ENCODE measurements at places on chromosomes 3 and 15.

DNA sequence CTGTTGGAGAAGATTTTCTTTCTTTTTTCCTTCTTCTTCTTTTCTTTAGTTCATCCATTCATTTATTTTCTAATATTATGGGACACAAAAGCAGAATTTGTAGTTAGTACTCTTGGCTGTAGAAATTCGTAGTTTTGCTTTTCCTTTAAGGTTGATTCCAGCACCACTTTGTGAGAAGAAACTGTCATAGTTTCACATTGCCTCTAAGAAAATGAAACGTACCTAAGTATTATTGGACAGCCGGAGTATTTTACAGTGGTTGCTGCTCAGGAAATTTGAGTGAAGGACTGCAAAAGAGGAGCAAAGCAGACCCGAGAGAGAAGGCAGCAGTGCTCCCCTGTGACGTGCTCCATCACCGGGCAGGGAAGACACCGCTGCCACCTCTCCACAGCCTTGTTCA, 48.1 kb downstream of the PLCL2 start:
- no peak for DNase-seq

- no peak for DNase-seq
These were observed 146.1 kb upstream of the SLC24A5 start for GRCh38 chr15:47974724-47975123.

GRCh38 chr3:74167926-74168325, 446.5 kb downstream of the CNTN3 start:
- no peak for DNase-seq

DNA sequence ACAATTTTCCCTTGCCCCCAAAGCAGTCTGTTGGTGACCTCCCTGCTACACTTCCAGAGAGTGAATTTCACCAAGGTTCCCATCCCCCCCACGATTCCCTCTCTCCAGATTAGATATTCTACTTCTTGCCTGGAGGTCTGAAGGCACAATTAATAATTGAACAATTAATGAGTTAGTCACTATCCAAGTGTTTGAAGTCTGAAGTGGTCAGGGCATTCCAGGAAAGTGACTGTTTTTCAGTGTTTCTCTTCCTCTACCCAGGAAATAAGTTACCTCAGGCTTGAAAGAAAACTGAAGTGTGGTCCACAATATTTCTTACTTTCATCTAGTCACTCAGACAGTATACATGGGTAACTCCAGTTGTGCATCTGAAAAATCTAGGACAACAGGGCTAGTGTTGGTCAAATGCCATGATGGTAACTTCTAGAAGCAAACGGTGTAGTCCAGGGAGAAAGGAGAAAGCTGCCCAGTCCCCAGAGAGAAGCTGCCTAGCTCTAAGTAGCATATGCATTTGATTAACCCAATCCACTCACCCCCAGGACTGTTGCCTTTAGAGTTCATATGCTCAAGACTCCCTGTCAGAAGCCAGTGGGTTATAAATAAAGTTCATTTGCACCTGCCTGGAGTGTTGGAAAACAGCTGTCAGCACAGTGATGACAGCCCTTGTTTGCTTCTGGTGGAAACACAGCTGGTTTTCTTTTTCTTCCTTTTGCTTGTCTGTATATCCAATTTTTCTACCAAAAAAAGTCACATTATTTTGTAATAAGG, 2.3 kb upstream of the TM4SF4 start:
- no peak for DNase-seq

DNA sequence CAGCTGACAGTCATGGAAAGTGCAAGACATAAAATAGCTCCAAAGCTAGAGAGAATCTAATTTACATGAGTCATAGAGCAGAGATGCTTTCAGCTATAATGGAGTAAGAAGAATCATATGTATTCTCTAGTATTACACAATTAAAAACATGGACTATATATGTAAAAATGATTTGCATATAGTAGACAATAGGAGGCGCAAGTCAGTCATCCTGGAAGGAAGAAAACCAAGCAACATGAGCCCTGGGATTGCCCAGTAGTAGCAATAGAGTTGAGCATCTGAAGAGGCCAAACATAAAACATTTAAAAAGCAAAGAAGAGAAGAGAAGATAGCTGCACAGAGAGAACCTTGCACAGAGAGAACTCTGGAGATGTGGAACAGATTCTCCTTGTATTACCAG, 455.0 kb downstream of the EPHA3 start:
- no peak for DNase-seq

- DNase-seq = no peak
These were observed 346.1 kb downstream of the EPHB1 start for GRCh38 chr3:135141160-135141559.

DNA sequence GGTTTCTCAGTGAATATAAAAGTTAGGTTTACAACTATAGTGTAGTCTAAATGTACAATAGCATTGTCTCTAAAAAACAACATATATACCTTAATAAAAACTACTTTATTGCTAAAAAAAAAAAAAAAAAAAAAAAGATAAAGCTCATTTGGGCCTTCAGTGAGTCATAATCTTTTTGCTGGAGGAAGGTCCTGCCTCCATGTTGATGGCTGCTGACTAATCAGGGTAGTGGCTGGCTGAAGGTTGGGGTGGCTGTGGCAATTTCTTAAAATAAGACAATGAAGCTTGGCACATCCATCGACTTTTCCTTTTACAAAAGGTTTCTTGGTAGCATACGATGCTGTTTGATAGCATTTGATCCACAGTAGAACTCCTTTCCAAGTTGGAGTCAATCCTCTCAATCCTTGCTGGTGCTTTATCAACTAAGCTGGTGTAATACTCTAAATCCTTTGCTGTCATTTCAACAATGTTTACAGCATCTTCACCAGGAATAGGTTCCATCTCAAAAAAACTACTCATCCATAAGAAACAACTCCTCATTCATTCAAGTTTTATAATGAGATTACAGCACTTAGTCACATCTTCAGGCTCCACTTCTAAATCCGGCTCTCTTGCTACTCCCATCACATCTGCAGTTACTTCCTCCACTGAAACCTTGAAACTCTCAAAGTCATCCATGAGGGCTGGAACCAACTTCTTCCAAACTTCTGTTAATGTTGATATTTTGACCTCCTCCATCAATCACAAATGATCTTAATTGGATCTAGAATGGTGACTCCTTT, 13.3 kb downstream of the ZNF280D start:
- DNase-seq = no peak

DNA sequence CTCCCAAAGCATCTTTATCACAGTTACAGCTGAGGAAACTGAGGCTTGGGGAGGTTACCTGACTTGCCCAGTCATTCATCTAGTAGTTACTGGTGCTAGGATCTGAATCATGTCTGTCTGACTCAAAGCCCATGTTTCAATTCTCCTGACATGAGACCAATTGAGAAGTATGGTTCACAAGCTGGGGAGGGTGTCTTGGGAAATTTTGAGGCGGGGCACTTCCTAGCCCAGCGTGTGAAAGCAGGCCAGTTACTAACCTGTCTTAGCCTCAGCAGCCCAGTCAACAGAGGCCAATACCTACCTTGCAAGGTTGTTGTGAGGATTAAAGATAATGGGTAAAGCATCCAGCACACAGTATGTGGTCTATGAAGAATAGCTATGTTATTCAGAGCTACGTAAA, 37.0 kb downstream of the CLDN18 start:
- DNase-seq = no peak

- DNase-seq = no peak
These were observed 661.4 kb downstream of the RBMS3 start for GRCh38 chr3:29942297-29942696.

- no peak for DNase-seq
These were observed 85.1 kb downstream of the SUCLG2 start for GRCh38 chr3:67569324-67569723.

GRCh38 chr15:95681836-95682544, 648.5 kb upstream of the NR2F2 start:
- no peak for DNase-seq

- DNase-seq = no peak
These were observed 46.1 kb upstream of the ABI3BP start for GRCh38 chr3:101039285-101039684.

DNA sequence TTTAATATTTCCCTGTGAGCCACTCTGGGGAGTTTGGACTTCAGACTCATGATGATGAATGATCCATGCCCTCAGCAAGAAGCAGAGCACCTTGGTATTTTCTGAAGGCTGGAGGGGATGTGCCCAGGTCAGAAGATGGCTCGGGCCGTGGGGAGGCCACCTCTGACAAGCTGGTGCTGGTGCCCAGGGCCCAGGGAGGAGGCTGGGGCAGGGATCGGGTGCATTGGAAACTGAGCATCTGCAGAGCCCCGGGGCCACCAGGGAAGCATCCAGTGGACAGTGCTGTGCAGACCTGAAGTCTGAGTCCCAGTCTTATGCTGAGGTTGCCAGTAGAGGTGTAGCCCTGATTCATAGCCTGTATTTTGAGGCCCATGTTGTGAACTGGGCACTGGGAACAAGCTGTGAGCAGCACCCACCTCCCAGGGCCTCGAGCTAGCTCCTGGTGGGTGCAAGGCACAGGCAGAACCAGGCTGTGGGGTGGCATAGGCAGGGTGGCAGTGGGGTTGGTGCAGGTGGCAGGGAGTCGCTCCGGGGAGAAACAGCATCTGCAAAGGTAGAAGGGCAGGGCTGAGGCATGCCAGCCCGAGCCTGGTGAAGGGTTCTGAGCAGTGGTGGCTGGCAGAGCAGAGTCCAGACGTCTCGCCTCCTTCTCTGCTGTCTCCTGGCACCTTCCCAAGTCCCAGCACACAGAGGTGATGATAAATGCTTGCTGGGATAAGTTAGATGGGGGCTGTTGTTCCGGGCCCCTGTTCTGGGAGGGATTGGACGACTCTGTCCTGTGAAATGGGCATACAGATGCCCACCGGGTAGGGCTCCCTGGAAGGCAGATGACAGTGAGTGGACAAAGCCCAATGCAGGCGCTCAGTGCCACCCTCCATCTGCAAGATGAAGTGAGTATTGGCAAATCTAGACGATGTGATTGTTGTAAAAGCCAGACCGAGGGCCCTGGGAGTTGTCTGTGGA, 10.6 kb downstream of the DNAJB8 start:
- no peak for DNase-seq

DNA sequence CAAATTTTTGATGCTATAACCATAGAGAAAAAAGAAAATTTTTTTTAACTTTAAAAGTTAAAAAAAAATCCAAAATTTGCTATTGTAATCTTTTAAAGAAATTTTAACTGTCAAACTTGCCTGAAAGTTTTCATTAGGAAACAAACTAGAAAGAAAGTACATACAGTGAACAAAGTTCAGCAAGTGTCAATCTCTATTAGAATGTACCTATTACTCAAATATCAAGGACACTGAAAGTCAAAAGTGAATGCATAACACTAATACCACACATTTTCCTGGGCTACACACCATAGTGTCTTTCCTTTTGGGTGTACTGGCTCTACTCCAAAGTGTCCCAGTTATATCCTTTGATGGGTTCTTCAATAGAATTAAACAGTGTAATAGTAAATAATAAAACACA, 56.8 kb downstream of the LRRFIP2 start:
- DNase-seq = no peak

DNA sequence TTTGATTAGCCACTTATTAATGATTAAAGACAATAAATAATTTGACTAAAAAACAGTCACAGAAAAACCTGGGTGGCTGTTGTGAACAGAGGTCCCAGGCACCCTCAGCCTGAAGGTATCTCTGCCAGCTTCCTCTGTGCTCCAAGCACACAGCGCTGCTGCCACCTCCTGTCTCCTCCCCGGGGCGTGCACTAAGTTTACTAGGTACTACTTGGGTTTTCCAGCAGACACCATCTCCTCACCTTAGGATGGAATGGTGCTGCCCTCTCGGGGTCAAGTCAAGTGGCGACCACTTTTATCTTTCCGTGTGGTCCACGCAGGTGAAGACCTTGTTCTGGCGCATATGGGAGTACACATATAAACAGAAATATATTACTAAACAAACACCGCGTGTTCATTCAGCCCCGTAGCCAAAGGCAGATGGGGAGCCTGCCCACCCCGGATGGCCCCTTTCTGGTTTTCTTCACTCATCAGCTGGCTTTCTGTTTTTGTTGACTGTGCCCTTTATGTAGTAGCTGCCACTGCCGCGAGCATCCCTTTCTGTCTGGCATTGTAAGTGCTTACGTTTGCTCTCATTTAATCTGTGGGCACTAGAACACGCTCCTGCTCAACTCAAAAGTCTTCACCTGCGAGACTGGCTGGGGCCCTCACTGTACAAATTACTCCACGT, 128.0 kb downstream of the LRIG1 start:
- DNase-seq = no peak

GRCh38 chr15:85318048-85318731, 62.2 kb upstream of the AKAP13 start:
- no peak for DNase-seq

DNA sequence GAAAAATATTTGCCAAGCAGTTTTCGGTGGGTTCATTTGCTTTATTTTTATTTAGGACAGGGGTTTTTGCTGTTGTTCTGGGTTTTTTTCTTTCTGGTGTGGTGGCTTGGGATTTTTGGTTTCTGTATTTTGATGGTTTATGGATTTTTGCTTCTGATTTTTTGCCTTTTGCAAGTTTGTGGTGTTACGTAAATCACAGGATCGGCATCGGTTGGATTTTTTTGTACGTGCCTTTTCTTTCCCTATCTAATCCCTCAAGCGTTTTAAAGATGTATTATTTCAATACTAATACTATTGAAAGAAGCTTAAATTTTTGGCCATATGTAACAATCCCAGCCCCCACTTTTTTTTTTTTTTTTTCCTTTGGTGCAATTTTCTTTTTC, 782 bp upstream of the BCL6 start:
- no peak for DNase-seq

- DNase-seq = no peak
These were observed 27.5 kb upstream of the DENND4A start for GRCh38 chr15:65819563-65819960.

GRCh38 chr3:142931222-142931621, 32.3 kb downstream of the PAQR9 start:
- DNase-seq = no peak

- no peak for DNase-seq
These were observed 35.2 kb downstream of the BHLHE40 start for GRCh38 chr3:5014391-5014790.

GRCh38 chr15:100008258-100008657, 275.0 kb upstream of the LYSMD4 start:
- no peak for DNase-seq

DNA sequence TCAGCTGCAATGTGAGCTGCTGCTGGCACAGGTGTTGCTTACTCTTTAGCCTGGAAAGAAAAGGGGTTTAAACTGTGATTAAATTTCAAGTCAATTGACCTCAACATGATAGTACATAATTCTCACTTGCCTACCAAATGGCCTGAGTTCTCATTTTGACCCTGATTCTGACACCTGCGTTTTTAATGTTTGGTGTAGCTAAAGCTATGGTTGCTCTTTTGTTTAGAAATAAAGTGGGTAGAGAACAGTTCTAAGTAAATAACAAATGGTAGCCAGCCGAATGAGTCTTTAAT, 100.8 kb upstream of the SOX2 start:
- DNase-seq = no peak

DNA sequence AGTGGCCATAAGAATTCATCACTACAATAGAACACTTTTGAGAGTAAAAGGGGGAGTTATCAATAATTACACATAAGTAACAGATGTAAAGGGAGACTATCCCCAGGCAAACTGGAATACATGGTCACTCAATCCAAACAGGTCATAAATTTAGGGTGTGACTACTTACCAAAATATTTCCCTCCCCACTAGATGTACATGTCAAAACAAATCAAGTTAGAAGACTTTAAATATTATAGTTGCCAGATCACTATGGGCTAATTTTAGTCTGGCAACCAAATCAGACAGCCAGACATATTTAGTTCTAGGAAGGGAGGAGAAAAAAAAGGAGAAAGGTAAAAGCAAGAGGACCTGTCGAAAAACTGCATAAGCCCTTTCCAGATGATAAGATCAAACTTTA, 23.1 kb downstream of the SLC24A5 start:
- DNase-seq = no peak
